ENCODE measurements at places on chromosomes 1 and 21. TPM values are rescaled to one million over a fixed set of nuclear protein-coding genes. Genes with fewer than 3 reads are reported as not detected.

Gene ZNF670
- total RNA-seq = 1.1 TPM

- H3K27me3 ChIP-seq = no peaks in the 10 kb centered on the region
These were observed 5.5 kb upstream of the ANKRD35 start for GRCh38 chr1:145891143-145891542.

GRCh38 chr1:7719468-7720094, 51.5 kb upstream of the VAMP3 start:
- no peak overlapping the region for H3K4me3 ChIP-seq
- H3K36me3 ChIP-seq = no peaks in the 10 kb centered on the region
- no peak for DNase-seq

GRCh38 chr1:59927213-59927612, 640 bp upstream of the CYP2J2 start:
- peak overlapping the region; percentile 85 for H3K4me3 ChIP-seq
- peaks cover 17% of the 10 kb centered on the region for H3K4me1 ChIP-seq
- peaks cover 36% of the 10 kb centered on the region for H3K27me3 ChIP-seq
- H3K27ac ChIP-seq = no peak overlapping the region
- H3K36me3 ChIP-seq = peaks cover 13% of the 10 kb centered on the region
- no peak for DNase-seq

- no peak for DNase-seq
- no peak overlapping the region for H3K27ac ChIP-seq
- no peaks in the 10 kb centered on the region for H3K36me3 ChIP-seq
- no peak overlapping the region for H3K4me3 ChIP-seq
- H3K4me1 ChIP-seq = no peaks in the 10 kb centered on the region
These were observed 44.7 kb upstream of the LRRC7 start for GRCh38 chr1:69523032-69523431.

Gene CHD1L
- 55.9 TPM for total RNA-seq

DNA sequence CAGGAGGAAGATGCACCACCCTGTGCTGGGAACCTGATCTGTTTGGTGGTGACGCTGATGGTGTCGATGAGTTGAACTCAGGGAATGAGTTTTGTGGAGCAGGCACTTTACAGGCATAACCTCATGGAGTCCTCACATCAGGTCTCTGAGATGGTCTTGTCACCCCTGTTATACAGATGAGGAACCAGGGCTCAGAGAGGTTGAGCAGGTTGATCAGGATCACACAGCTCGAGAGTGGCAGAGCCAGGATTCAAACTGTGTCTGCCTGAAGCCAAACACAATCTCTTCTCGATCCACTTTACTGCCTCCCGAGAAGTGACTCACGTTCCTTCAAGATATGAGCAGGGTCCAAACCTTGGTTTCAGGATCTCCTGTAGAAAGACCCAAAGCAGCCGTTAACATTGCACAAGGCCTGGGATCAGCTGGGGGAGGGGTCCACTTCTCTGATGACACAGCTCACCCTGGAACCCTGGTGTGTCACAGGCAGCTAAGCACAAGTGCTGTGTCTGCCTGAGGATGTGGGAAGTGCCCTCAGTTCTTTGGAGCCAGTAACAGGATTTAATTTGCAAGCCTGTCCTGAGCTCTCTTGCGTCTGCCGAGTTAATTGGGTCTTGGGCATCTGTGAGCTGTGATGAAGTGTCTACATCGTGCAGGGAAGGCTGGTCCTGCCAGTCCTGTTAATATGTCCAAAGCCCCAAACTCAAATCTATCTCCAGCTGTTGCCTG, 65.4 kb upstream of the STUM start:
- H3K27me3 ChIP-seq = peaks cover 50% of the 10 kb centered on the region
- no peak overlapping the region for H3K27ac ChIP-seq
- peaks cover 7% of the 10 kb centered on the region for H3K4me1 ChIP-seq
- no peak for DNase-seq
- no peaks in the 10 kb centered on the region for H3K36me3 ChIP-seq

GRCh38 chr21:42593007-42593814, 60.2 kb upstream of the PDE9A start:
- peaks cover 21% of the 10 kb centered on the region for H3K4me1 ChIP-seq
- no peak overlapping the region for H3K27ac ChIP-seq
- no peaks in the 10 kb centered on the region for H3K36me3 ChIP-seq
- peaks cover 2% of the 10 kb centered on the region for H3K27me3 ChIP-seq

DNA sequence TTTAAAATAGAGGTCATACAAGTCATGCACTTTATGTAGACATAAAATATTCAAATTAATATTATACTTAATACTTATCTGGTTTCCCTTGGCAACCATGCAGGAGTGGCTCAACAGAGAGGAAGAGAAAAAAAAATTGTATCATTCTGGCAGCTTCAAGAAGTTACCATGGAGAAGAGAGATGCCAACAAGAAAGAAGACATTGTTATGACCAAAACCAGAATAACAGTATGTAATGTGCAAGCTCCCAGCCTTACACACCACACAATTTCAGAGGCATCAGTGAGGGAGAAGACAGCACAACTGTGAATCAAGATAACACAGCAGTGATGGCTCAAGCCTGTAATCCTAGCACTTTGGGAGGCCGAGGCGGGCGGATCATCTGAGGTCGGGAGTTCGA, 49.1 kb upstream of the RCOR3 start:
- no peak for DNase-seq
- H3K4me1 ChIP-seq = no peaks in the 10 kb centered on the region
- H3K27ac ChIP-seq = no peak overlapping the region

DNA sequence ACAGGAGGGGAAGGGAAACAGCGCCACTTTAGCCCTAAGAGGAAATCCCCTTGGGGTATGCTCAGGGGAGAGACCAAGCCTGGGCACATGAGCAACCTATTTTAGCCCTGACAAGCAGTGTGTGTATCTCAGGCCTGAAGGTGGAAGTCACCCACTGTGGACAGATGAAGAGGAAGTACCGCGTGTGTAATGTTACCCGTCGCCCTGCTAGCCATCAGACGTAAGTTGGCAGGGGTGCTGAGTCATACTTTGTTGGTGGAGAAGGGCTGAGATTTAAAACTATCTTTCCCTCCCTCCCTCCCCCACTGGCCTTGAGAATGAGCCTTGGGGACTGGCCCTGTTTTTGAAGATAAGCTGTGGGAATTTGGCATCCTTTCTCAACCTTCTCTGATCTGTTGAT, 11.2 kb downstream of the AGO1 start:
- H3K27ac ChIP-seq = peak overlapping the region; percentile 9
- no peaks in the 10 kb centered on the region for H3K27me3 ChIP-seq
- H3K4me1 ChIP-seq = peaks cover 6% of the 10 kb centered on the region
- H3K4me3 ChIP-seq = no peak overlapping the region
- DNase-seq = no peak
- peaks cover 32% of the 10 kb centered on the region for H3K36me3 ChIP-seq

- H3K27me3 ChIP-seq = peaks cover 28% of the 10 kb centered on the region
- H3K27ac ChIP-seq = no peak overlapping the region
- H3K36me3 ChIP-seq = no peaks in the 10 kb centered on the region
- DNase-seq = no peak
- no peaks in the 10 kb centered on the region for H3K4me1 ChIP-seq
These were observed 14.6 kb downstream of the NFASC start for GRCh38 chr1:204885288-204885711.

- no peak for DNase-seq
- no peak overlapping the region for H3K27ac ChIP-seq
- H3K4me3 ChIP-seq = no peak overlapping the region
- H3K4me1 ChIP-seq = no peaks in the 10 kb centered on the region
- no peaks in the 10 kb centered on the region for H3K27me3 ChIP-seq
These were observed 284.6 kb downstream of the DNM3 start for GRCh38 chr1:172125812-172126430.

GRCh38 chr1:198628067-198628455, 10.8 kb upstream of the PTPRC start:
- no peaks in the 10 kb centered on the region for H3K27me3 ChIP-seq
- DNase-seq = no peak
- peak overlapping the region; percentile 91 for H3K27ac ChIP-seq
- peak overlapping the region; percentile 59 for H3K4me3 ChIP-seq

Gene KRTAP12-2
- not detected for total RNA-seq

Gene ERG
- not detected for total RNA-seq

GRCh38 chr1:30371179-30371788, 352.1 kb downstream of the MATN1 start:
- H3K4me3 ChIP-seq = no peak overlapping the region
- H3K27ac ChIP-seq = no peak overlapping the region
- no peaks in the 10 kb centered on the region for H3K27me3 ChIP-seq
- H3K36me3 ChIP-seq = no peaks in the 10 kb centered on the region
- no peak for DNase-seq

Gene LENEP
- 0.85 TPM for total RNA-seq

- H3K27ac ChIP-seq = no peak overlapping the region
- H3K4me1 ChIP-seq = peaks cover 4% of the 10 kb centered on the region
- H3K27me3 ChIP-seq = no peaks in the 10 kb centered on the region
- no peak for DNase-seq
These were observed 1.6 kb downstream of the HSPB7 start for GRCh38 chr1:16015960-16016901.

Gene SLC25A33
- total RNA-seq = 3.5 TPM

DNA sequence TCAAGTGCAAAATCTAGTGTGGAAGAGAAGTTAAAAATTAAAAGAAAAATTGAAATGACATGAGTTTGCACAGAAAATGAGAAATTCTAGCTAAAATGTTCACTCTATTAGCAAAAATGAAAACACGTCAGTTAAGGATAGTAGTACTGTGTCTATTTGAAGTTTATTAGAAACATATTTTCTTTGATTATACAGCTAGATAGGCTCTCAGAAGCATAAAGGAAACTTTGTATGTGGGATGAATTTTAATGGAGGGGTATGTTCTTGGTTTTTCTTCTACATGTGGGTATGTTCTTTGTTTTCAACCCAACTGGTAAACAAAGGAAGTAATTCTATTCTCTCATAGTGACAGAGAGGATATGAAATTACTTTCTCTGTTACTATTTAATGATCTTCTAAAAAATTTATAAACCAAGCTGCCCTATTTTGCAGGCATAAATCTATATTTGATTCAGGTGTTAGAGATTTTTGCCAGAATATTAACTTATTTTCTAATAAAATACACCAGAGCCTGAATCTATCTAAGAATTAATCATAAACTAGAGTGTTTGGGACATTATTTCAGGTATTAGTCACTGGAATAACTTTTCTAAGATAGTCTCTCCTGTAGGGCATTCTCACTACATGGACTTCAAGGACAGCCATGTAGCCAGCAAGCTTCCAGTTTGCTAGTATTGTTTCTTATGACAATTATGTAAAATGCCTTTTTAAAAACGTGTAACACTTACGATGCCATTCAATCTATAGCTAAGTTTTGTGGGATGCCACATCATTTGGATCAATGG, 15.8 kb downstream of the GPSM2 start:
- peaks cover 2% of the 10 kb centered on the region for H3K4me1 ChIP-seq
- peaks cover 2% of the 10 kb centered on the region for H3K36me3 ChIP-seq
- no peak for DNase-seq
- no peaks in the 10 kb centered on the region for H3K27me3 ChIP-seq
- no peak overlapping the region for H3K27ac ChIP-seq
- H3K4me3 ChIP-seq = no peak overlapping the region

DNA sequence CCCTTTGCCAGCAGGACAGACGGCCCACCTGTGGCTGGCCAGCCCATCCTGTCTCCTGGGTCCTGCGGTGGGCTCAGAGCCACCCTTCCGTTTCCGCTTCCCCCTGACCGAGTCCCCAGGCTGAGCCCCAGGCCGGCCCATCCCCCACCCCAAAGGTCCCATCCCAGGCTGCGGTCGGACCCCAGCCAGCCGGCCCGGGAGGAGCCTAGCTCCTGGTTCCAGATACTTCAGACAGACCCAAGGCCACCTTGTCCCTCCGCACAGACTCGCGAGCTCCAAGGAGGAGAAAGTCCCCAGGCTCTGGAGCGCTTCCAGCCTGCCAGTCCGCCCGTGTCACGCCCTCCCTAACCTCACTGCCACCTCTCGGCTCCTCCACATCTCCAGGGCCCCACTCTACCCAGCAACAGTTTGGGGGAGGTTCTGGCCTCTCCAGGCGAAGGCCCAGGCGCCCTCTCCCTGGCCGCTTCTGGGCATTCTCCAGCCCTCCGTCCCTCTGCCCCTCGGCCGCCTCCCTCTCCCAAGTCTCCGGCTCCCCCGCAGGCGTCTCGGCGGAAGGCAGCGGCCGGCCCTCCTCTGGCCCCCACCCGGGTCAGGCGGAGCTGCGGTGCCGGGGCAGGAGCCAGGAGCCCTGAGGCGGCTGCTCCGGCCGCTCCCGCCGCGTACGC, 835 bp downstream of the LRRN2 start:
- no peak overlapping the region for H3K27ac ChIP-seq
- peaks cover 52% of the 10 kb centered on the region for H3K27me3 ChIP-seq
- H3K36me3 ChIP-seq = no peaks in the 10 kb centered on the region

GRCh38 chr1:190663962-190664361, 186.3 kb upstream of the BRINP3 start:
- DNase-seq = no peak
- H3K27ac ChIP-seq = no peak overlapping the region
- no peaks in the 10 kb centered on the region for H3K27me3 ChIP-seq

Gene GPR25
- not detected for total RNA-seq

GRCh38 chr21:37231249-37231645, 35.9 kb downstream of the VPS26C start:
- no peak overlapping the region for H3K4me3 ChIP-seq
- H3K36me3 ChIP-seq = peaks cover 48% of the 10 kb centered on the region
- H3K27ac ChIP-seq = no peak overlapping the region
- no peaks in the 10 kb centered on the region for H3K27me3 ChIP-seq
- peaks cover 15% of the 10 kb centered on the region for H3K4me1 ChIP-seq

GRCh38 chr1:74674278-74675048, 871 bp upstream of the ERICH3 start:
- peaks cover 4% of the 10 kb centered on the region for H3K4me1 ChIP-seq
- no peaks in the 10 kb centered on the region for H3K36me3 ChIP-seq

GRCh38 chr1:93471911-93472310, 24.0 kb downstream of the FNBP1L start:
- no peak for DNase-seq
- H3K27ac ChIP-seq = no peak overlapping the region
- H3K36me3 ChIP-seq = no peaks in the 10 kb centered on the region
- H3K4me1 ChIP-seq = no peaks in the 10 kb centered on the region
- peaks cover 2% of the 10 kb centered on the region for H3K27me3 ChIP-seq
- no peak overlapping the region for H3K4me3 ChIP-seq

GRCh38 chr1:83960669-83961277, 38.2 kb downstream of the TTLL7 start:
- peaks cover 13% of the 10 kb centered on the region for H3K27me3 ChIP-seq
- no peaks in the 10 kb centered on the region for H3K36me3 ChIP-seq
- no peak for DNase-seq
- H3K4me3 ChIP-seq = no peak overlapping the region
- no peak overlapping the region for H3K27ac ChIP-seq
- H3K4me1 ChIP-seq = no peaks in the 10 kb centered on the region

DNA sequence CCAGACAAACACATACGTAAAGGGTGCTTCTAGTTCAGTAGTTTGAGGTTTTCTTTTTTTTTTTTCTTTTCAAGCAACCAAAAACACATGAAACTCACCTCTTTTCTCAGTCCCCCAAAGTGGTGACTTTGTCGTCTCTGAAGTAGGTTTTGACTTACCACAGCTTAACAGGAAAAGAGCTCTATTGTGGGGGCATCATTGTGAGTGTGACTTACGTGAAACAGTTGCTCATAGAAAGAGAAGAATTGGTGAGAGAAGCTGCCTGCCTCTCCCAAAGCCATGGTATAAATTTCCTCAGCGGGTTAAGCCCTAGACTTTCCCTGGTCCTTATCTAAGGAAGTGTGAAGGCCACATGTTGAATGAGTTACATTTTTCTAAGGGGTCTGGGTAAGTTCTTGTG, 11.9 kb downstream of the FASLG start:
- H3K36me3 ChIP-seq = peaks cover 11% of the 10 kb centered on the region
- peaks cover 61% of the 10 kb centered on the region for H3K4me1 ChIP-seq
- H3K4me3 ChIP-seq = peak overlapping the region; percentile 11
